HL-60 (cell line): ENCODE measurements at places on chromosomes 12 and 14.

DNA sequence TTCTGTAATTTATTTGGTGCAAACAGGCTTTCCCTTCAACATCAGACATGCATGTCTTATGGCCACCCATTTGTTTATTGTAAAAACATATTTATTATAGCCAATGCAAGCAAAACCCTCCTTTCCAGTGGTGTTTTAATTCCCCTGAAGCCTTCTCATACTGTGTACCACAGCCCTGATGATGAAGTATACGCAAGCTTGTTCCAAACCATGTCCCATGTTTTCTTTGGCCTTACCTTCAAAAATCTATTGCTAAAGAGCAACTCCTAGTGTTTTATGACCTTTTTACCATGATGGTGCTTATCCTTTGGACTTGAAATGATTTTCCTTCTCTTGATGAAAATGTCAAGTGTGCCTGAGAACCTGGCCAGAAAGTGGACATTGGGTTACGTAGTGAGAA lies 85.9 kb upstream of the CCDC91 start:
- DNase-seq = no peak

- no peak for DNase-seq
These were observed 1472.5 kb upstream of the SEL1L start for GRCh38 chr14:83006121-83006670.

DNA sequence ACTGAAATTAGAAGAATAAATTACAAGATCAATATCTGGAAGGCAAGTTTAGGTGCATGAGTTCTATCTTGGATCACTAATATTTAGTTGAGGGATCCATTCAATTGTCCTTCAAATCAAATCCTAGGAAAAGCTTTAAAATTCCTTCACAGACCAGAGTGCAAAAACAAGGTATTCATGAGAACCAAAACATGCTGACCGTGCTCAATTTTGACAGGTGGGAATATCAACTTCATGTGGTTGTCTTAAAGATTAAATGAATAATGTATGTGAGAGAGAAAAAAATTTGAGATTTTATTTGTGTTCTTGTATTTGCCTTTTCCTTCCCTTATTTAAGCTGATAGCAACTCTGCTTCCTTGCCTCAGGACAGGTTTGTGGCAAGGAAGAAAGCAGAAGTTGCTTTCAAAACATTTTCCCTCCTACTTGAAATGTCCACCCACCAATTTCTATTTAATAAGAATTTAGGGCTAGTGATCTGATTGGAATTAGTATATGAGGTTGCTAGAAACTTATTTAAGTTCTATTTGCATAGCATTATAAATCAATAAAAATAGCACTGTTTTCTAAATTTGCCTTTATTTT lies 4.9 kb upstream of the PPP1R12A start:
- DNase-seq = no peak

DNA sequence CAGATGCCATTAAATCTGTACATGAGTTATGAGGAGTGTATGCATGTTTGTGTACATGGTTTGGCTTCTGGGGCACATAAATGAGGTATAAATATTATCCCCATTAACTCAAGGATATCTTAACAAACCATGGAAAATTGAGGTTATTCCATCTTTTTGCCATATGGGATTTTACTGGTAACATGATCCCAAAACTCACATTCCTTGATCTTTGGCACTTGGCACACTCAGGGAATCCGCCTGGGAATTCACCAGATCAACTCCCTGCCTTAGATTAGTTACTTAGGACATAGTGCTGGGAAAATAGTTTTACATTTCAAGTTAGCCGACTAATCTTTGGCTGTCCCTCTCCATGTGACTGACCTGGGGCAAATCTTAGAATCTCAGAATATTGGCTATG lies 16.9 kb downstream of the CDKN1B start:
- no peak for DNase-seq

DNA sequence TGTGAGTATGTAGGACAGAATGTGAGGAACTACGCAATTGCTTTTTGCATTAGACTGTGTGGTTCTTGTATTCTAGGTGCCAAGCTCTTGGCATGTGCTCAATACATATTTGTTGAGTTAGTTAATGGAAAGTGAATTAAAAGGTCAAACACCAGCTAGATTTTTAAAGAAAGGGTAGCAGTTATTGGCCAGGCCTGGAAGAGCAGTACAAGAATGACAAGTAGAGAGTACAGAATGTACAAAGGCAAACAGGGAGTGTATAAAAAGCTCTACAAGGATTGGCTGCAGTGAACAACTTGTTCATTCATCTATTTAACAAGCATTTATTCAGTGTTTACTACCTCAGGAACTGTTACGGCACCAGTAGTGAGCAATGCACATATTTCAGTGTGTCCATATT lies 854.0 kb upstream of the SEL1L start:
- DNase-seq = no peak
